ENCODE measurements at places on chromosomes 11 and 22. TPM values are rescaled to one million over a fixed set of nuclear protein-coding genes. Genes with fewer than 3 reads are reported as not detected.

DNA sequence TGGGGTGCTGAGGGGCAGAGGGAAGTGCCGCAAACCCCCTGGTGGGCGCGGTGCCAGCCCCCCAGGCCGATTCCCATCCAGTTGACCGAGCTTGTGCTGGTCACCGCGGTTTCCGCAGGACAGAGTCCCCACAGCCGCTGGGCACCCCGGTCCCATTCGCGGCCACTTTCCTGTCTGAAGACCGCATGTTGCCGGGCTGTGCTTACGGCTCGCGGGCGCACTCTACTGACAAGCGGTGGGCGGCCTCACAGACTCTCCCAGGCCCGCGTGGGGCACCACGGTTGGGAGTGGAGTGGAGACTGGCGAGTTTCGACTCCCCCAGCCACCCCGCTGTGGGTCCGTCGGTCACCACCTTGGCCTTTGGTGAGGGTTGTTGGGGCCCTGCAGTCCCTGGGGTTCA, 648 bp upstream of the H19 start:
- no peak for DNase-seq

- no peak for DNase-seq
Measured at GRCh38 chr11:12587333-12587991, 86.8 kb upstream of the TEAD1 start.

- DNase-seq: peak; percentile 67
Measured at GRCh38 chr11:11966826-11967668, 41.4 kb downstream of the DKK3 start.

Gene FBLN1
- total RNA-seq: 427 TPM

GRCh38 chr11:35192347-35192746, 53.4 kb downstream of the CD44 start:
- DNase-seq: peak; percentile 62

Gene NPAT
- total RNA-seq: 12.5 TPM

- DNase-seq: no peak
Measured at GRCh38 chr22:41286639-41287091, 678 bp upstream of the RANGAP1 start.

GRCh38 chr11:71307811-71308645, 55.7 kb upstream of the SHANK2 start:
- DNase-seq: peak; percentile 4

- DNase-seq: no peak
Measured at GRCh38 chr11:67644472-67645418, 5.2 kb upstream of the TBX10 start.

DNA sequence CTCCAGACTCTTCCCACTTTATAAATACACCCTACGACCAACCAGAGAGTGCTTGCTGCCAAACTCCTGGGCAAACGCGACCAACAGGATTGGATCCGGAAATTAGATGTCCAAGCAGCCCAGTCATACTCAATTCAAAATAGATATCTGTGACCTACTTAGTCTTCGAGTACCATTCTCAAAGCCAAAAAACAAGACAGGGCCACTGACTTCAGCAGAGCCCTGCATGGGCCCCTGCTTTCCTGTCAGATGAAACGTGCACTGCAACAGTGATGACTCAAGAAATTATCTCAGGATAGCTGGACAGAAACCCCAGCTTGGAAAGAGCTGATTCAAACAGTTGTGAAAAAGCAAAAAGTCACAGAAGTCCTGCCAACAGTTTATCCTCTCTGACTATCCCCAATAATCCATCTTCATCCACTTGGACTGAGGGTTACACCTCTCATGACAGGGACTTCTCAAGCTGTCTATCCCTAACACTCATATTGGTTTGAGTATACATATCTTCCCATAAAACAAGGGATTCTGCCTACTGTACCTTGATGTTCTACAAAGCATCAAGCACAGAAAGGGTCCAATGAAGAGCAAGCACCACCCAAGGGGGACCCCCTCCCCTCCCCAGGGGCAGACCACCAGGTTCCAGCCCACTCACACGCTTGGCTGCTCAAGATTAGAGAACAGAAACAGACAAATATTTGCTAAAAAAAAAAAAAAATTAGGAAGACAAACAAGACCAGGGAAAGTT, 17.4 kb downstream of the SMCO4 start:
- no peak for DNase-seq

DNA sequence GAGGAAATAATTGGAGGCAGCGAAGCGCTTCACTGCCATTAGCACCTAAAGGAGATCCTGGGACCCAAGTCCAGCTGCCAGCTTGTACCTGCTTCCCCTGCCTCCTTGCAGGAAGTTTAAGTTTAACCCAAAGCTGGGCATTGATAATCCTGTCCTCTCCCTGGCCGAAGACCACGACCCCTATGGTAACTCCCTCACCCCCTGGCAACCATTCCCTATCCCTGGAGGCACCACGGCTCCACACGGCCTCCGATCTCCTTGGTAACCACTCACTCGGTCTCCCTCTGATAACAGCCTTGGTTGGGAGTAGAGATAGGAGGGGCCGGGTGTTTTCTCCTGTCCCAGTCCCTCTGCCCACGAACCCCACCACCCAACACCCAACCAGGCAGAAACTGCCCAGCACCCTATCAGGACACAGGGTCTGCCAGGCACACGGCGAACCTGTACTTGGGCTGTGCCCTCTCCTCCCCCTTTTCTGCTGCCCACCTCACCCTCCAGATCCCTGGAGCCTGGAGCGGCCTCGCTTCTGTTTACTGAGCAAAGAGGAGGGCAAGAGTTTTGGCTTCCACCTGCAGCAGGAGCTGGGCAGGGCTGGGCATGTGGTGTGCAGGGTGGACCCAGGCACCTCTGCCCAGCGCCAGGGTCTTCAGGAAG, 833 bp downstream of the NHERF4 start:
- DNase-seq: no peak

DNA sequence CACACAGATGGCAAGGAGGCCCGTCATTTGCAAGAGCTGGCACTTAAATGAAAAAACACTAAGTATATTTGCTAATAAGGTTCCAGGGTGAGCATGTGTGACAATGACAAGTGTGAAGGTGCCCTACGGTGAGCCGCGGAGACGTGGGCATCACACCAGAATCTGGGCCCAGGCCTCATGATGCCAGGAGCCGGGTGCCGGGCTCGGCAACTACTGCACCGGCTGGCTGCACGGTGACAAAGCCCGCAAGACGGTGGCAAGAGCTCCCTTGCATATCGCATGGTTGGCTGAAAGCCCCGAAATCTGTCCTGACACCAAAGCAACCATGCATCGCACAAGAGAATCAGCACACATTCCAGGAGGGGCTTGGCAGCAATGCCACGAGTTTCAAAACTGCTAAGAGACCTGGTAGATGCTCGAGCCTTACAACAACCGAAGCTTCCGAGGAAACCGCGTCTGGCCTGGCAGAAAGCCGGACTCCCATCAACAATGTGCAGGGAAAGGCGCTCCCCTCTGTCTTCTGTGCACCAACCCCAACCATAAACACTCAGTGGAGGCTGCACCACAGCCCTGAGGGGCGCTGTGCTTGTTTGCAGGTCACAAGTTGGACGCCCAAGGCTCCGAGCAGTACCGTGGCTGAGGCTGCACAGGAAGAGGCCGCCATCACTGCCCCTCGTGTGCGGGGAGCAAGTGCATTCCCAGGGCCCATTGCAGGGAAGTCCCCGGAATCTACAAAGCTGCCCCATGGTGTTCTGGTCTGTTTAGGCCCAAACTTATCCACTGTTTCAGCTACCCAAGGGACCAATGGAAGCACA, 339.7 kb downstream of the CTTN start:
- DNase-seq: no peak

GRCh38 chr11:44990665-44991064, 40.0 kb upstream of the TP53I11 start:
- DNase-seq: no peak

GRCh38 chr22:26751217-26751616, 93.8 kb downstream of the MIAT start:
- DNase-seq: no peak

GRCh38 chr11:59183771-59184170, 11.8 kb downstream of the DTX4 start:
- DNase-seq: peak; percentile 62

GRCh38 chr11:19633276-19633675, 79.4 kb upstream of the NAV2 start:
- peak; percentile 22 for DNase-seq

- no peak for DNase-seq
Measured at GRCh38 chr11:86624366-86624765, 48.0 kb downstream of the ME3 start.

Gene VWCE
- 0.81 TPM for total RNA-seq

- DNase-seq: no peak
Measured at GRCh38 chr11:73465023-73465675, 89.0 kb downstream of the RELT start.

DNA sequence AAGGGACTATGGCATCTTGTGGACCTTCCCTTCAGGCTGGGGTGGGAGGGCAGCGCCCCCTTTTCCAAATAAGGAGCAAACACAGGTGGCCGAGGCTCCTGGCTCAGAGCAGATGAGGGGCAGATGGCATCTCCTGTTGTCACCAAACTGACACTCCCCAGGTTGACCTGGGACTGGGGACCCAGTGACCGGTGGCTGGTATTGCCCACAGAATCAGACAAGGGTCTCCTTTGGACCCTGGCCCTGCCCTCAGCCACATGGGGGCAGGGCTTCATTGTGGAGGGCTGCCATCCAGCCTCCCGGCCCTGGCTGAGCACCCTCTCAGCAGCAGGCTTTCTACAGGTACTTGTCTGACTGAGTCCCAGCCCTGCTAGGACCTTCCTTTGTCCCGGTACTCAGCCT, 842 bp upstream of the SIGIRR start:
- DNase-seq: no peak

- DNase-seq: no peak
Measured at GRCh38 chr11:6617315-6617781, 1.9 kb downstream of the TPP1 start.

DNA sequence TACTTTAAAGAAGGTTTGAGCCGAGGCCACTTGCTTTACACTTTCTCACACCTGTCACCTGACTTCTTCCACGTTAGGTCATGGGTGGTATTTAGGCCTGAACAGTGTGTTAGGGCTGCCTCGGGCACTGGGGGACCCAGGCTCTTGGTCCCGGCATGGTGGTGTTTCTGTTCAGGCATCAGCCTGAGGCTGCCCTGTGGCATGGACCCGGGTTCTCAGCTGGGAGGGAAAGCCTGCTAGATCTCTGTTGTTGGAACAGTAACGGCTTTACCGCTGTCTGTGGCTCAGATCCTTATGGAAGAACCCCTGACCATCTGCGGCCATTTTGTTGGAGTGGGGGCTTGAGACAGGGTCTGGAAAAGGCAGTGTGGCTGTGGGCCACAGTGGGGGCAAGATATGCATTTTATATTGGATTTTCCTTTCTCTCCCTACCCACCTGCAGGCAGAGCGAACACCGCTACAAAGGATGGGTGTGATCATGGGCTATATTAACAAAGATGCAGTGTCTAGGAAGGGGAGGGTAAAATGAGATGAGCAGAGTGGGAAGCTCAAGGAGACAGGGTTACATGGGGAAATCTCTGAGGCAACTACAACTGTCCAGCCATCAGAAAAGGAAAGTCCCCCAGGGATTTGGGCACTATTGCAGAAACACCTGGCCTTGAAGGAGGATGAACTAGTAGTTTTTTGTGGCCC, 1.6 kb upstream of the KCNJ11 start:
- DNase-seq: no peak

GRCh38 chr11:29231991-29232390, 784.8 kb downstream of the KCNA4 start:
- DNase-seq: no peak

DNA sequence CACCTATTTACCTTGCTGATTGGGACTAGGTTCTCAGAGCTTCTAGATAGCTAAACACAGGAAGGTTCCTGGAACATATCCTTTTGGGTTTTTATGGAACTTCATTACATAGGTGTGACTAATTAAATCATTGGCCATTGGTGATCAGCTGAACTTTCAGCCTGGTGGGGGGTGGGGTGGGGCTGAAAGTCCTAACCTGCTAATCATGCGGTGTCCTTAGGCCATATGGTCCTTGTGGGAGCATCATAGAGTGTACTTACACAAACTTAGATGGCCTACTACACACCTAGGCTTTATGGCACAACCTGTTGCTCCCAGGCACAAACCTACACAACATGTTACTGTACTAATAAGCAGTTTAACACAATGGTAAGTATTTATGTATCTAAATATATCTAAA, 8.6 kb upstream of the SELENOH start:
- DNase-seq: no peak

Gene PGR
- total RNA-seq: 1.0 TPM

- no peak for DNase-seq
Measured at GRCh38 chr22:24695561-24696511, 78.7 kb downstream of the PIWIL3 start.

Gene RAG1
- total RNA-seq: 2.6 TPM

Gene TRIM6
- total RNA-seq: 2.1 TPM

GRCh38 chr11:84549217-84549616, 1077.9 kb downstream of the DLG2 start:
- DNase-seq: no peak

Gene ZNF214
- total RNA-seq: 4.1 TPM

Gene MS4A12
- total RNA-seq: not detected

DNA sequence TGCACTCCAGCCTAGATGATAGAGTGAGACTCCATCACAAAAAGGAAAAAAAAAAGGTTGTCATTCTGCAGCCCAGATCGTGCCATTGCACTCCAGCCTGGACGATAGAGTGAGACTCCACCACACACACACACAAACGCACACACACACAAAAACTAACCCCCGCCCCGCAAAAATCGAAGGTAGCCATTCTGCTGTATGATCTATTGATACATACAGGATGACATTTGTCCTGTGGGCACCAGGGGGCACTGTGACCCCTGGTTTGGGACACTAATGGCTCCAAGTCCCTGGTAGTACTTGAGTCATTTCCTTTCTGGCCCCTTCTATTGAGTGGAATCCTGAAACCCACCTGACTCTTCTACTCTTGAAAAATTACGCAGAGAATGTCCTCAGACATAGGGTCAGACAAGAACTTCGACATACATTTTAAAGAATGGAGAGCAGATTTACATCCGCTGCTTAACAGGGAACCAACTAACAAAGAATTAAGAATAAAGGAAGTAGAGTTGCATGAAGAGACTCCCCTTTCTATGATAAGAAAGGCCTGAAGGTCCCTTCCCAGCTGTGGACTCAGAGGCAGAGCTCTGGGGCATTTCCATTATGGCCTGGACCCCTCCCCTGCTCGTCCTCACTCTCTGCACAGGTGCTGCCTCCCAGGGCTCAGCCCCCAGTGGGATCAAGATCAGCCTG, 35.0 kb upstream of the PRAME start:
- peak; percentile 49 for DNase-seq

Data from mucosa of gallbladder (tissue), 1 donor.